A172 (cell line): ENCODE measurements at places on chromosomes 1 and 21. TPM values are rescaled to one million over a fixed set of nuclear protein-coding genes. Genes with fewer than 3 reads are reported as not detected.

Gene PTPN14
- total RNA-seq, result 42.8 and 46.0 TPM in 2 replicates

Gene CNIH3
- 12.8 and 15.4 TPM in 2 replicates for total RNA-seq

DNA sequence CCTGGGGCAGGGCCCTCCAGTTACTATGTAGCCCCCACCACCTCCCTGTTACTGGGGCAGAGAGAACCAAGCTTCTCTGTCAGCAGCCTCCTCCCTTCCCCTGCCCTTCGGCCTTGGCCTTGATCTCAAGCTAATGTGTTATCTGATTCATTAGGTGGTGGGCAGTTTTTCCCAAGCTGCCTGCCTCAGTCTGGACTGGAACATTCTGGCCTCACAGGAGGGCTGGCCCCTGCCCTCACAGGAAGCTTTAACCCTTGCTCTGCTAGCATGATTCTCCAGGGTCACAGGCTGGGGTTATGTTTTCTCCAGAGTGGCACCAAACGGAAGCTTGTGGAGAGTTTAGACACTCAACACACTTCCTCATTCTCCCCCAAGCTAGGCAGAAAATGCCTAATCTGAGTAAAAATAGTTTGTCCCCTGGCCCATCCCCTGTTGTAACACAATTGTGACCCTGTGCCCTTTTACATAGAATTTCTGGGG lies 37.2 kb upstream of the SLC6A9 start:
- no peak for DNase-seq

- no peak for DNase-seq
These were observed 142.2 kb downstream of the RABGAP1L start for GRCh38 chr1:174301295-174302077.

DNA sequence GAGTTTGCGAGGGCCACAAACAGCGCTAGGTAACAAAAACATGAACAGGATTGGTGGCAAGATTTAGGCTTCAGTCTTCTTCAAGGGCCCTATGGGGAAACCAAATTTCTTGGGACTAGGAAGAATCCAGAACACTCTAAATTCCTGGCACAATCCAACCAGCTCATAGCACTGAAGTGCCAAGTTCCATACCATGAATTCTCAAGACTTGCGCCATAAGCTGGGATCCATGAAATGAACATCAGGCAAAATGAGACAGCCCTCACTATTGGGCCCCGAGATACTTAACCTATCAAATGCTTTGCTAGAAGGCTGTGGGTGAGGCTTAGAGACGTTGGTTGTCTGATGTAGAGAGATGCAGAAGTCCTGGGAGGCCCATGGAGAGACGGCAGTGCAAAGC lies 322.1 kb downstream of the PAPPA2 start:
- no peak for DNase-seq

Gene MYCL
- 0.43 and 1.5 TPM in 2 replicates for total RNA-seq

DNA sequence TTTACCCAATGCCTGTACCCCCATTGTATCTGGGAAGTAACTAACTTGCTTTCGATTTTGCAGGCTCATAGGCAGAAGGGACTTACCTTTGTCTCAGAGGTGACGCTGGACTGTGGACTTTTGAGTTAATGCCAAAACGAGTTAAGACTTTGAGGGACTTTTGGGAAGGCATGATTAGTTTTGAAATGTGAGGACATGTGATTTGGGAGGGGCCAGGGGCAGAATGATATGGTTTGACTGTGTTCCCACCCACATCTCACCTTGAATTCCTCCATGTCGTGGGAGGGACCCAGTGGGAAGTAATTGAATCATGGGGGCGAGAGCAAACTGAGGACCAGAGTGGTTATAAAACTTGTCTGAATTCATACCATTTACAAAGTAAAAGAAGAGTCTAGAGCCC lies 77.1 kb upstream of the HOOK1 start:
- no peak for DNase-seq

DNA sequence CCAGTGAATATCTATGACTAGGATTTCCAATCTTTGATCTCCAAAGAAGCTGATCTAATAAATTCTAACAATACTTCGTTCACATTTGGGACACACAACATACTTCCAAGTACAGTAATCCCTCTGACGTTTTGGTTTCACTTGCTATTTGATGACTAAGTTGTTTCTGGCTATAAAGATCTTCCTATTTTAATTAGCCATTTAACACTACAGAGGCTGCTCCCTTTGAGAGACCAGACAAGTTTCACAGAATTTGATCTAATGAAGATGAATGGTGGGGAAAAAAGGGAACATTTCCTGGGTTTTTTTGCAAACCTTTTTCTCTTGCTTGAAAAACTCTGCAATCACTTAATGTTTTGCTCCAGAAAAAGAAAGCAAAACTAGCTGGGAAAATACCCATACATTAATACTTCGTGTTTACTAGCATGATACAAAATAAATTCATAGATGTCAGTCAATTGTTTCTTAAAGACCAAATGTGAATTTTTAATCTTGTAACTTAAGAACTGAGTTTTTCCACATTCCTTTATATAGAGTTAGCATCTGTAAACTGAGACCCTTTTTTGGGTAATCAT lies 28.0 kb upstream of the GLIS1 start:
- peak; percentile 40 for DNase-seq

GRCh38 chr1:174940646-174941175 lies 59.0 kb upstream of the CACYBP start:
- DNase-seq, result no peak

GRCh38 chr1:235329139-235329902 lies 951 bp downstream of the GGPS1 start:
- peak; percentile 20 for DNase-seq

- DNase-seq, result no peak
These were observed 98.3 kb upstream of the MAGI3 start for GRCh38 chr1:113291777-113292602.

DNA sequence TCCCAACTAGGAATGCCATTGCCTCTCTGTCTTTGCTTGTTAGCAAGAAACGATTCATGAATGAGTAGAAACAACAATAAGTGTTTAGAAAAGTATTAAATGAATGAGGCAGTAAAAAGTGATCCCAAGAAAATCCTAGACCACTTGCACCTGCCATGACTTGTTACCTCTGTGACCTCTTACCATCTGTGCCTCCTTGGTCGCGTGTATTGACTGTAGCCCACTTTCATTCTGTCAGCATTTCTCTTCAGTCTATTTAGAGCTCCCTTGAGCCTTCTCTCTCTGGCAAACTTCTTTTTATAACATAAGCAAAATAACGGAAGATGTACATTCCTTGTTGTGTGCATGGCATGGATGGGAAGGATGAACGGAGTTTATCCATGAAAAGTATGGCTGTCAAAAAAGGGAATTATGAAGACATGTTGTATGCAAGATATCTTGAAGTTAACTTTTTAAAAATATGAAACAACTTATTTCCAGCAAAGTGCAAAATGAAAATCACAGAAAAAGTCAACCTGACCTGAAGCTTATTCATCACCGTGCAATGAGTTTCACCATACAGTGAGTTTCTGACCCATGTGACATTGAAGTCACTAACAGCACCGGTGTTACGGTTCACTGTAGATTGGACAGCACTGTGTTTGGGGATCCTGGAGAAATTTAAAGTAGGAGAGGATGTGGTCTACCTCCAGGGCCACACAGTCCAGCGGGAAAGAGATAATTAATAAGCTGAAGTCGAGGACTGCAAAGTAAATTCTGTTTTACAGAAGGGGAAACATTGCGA lies 47.7 kb downstream of the KCNK1 start:
- DNase-seq, result no peak

Gene CSMD2
- 1.5 and 2.6 TPM in 2 replicates for total RNA-seq

Gene NES
- total RNA-seq, result 60.4 and 105 TPM in 2 replicates

GRCh38 chr1:109267743-109268300 lies 15.1 kb downstream of the PSRC1 start:
- no peak for DNase-seq

- no peak for DNase-seq
These were observed 20.8 kb upstream of the EFNA1 start for GRCh38 chr1:155106862-155107261.

Gene AMPD1
- total RNA-seq, result 0.60 TPM in 1 of 2 replicates, not detected in the other

Gene ETS2
- 15.9 and 21.7 TPM in 2 replicates for total RNA-seq
